HL-60 (cell line): ENCODE measurements at places on chromosomes 11 and 22.

DNA sequence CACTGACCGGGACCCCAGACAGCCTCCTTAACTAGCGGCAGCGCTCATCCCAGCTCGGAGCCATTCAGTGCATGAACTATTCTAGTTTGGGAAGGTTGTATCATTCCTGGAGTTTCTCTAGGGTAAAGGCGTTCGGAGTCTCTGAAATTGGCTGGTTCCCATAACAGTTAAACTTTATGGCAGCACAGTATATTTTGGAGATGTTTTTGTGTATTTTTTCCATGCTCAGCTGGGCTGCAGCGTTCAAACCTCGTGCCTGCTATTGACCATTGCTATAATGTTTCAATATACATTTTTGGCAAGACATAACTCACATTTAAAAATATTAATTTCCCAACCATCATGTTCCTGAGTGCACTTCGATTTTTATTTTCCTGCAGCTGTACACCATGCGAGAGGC is 169.7 kb downstream of the ST3GAL4 start:
- DNase-seq = no peak

DNA sequence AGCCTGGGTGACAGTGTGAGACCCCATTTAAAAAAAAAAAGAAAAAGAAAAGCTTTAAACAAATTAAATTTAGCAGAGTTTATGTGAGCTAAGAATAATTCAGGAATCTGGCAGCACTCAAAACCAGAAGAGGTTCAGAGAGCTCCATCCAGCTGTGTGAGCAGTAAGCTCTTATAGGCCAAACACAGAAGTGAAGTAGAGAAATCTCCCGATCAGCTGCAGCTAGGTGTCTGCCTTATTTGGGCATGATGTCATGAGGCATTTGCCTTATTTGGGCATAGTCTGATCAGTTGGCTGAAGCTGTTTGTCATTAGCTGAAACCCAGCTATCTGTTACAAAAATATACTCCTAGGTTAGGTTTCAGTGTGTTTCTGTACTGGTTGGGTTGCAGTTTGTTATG is 8.2 kb downstream of the MS4A15 start:
- DNase-seq = no peak

- no peak for DNase-seq
These were observed 150.9 kb downstream of the TBC1D22A start for GRCh38 chr22:46913351-46913750.

- DNase-seq = no peak
These were observed 20.3 kb downstream of the CLDN5 start for GRCh38 chr22:19503869-19504268.

DNA sequence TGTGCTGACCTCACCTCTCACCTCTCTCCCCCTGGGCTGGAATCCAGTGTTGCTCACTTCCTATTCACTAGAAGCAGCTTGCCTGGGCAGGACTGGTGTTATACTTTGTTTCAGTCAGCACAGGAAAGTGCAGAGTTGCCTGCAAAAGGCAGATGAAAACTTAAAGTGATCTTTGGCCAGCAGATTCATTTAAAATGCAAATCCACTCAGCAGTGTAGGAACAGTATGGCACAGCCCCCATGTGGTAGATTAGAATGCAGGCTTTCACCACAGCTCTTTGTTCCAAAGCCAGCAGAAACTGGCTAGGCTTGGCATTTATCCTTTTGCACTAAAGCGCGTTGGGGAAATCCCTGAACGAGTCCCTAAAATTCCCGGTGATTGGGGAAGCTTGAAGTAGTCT is 301.2 kb downstream of the OR4C45 start:
- no peak for DNase-seq

GRCh38 chr22:19892257-19892879 is 37.7 kb upstream of the GNB1L start:
- DNase-seq = no peak

DNA sequence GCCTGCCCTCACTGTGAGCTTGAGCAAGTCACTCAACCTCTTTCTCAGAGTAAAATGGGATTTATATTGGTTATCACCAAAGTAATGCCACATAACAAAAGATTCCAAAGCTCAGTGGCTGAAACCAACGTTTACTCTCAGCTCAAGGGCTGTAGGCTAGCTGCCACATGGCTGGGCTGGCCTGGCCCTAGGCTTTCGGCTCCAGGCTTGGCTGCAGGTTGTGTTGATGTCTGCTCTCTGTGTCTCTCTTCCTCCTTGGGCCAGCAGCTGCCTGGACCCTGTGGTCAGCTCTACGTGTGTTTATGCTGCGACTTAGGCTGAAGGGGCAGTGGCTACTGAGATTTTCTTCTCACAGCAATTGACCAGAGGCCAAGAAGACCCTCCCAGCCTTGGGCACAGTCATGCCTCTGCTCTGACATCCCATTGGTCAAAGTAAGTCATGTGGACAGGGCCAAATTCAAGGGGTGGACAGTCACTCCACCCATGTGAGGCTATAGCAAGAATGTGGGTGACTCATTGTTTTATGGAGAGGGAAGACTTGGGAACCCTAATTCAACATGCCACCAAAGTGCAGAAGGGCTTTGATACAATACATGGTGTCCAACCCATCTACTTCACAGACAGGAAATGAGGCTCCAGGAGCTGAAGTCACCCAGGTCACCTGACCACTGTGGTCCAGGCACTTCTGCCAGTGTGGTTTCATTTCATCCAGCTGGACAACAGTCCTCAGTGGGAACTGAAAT is 90.6 kb downstream of the TSPAN18 start:
- DNase-seq = no peak

DNA sequence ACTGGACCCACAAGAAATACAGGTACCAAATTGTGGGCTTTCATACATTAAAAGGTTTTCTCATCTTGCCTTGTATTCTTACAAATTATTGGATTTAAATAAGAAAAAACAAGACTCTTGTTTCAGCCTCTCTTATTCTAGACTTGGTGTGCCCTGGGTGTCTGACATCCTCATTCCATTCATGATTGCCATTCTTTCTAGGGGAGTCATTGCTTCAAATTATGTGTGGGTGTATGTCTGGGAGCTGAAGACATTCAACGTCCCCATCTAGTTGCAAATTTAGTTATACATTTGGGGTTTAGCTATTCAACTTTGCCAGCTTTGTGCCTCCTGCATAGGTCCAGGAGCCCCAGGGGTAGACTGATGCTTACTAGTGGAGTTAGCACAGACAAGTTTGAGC is 18.1 kb downstream of the MAML2 start:
- DNase-seq = no peak

DNA sequence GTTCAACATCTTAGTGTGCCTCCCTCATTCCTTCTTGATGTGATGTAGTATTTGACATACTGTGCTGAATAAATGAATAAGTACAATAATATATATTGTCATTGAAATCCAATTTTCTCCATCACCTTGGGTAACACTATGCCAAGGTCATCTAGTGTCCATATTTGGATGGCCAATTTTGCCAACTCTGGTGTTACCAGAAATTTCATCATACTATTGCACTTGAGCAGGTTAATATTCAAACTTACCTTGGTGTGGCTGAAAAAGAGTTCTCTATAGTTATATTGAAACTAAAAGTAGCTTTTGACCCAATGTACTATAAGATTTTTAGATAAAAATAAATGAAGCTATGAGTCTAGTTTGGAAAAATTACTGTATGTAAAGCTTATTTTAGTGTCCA is 98.2 kb upstream of the SLC6A5 start:
- no peak for DNase-seq

- DNase-seq = peak; percentile 21
These were observed 6.7 kb downstream of the IL18 start for GRCh38 chr11:112156956-112157766.

DNA sequence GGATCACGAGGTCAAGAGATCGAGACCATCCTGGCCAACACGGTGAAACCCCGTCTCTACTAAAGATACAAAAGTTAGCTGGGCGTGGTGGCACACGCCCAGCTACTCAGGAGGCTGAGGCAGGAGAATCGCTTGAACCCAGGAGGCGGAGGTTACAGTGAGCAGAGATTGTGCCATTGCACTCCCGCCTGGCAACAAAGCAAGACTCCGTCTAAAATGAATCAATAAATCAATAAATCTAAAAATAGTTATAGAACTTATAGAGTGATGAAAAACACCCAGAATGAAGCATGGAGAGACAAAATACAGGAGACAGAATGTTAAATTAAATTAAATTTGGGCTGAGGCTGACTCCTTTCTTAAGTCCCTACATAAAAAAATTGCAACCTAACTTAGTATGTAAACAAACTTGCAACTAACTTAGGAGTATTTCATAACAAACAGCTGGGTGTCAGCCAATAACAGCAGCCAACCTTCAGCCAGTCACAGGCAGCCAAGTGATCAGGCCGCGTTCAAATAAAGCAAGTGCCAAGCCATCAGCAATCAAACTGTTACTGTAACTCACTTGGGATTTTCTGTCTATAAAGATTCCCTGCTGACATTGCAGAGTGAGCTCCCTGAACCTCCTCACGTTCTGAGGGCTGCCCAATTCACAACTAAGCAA is 7.3 kb upstream of the TP53AIP1 start:
- DNase-seq = no peak

GRCh38 chr22:48118654-48119053 is 1356.2 kb downstream of the TBC1D22A start:
- no peak for DNase-seq

DNA sequence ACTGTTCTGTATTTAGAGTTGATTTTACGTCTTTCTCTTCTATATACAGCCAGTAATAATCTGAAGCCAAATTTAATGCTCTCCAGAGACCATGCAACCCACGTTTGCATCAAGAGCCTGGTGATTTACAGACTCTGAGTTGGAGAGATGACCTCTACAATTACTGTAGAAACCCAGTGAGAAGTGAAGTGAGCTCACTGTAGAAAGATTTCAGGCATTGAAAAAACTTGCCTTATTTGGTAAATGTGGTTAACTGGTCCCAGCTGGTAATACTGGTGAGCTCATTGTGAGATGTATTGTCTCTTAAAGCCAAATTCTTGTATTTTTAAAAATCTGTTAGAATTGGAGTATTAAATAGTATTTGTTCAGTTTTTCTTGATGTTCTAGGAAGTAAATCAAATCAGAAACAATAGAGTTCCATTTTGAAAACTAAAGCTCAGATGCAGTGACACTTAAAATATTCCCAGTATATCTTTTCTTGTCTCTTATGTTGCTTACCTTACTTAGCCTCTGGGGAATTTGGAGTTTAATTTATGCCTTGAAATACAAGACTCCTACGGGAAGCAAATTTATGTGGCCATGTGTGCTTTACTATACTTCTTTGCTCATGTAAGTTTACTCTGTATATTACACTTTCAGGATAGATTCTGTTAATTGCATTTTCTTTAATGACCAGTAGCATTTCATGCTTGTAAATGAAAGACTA is 189.9 kb downstream of the ARHGAP42 start:
- DNase-seq = no peak

- DNase-seq = no peak
These were observed 200.0 kb downstream of the AASDHPPT start for GRCh38 chr11:106277484-106277883.

DNA sequence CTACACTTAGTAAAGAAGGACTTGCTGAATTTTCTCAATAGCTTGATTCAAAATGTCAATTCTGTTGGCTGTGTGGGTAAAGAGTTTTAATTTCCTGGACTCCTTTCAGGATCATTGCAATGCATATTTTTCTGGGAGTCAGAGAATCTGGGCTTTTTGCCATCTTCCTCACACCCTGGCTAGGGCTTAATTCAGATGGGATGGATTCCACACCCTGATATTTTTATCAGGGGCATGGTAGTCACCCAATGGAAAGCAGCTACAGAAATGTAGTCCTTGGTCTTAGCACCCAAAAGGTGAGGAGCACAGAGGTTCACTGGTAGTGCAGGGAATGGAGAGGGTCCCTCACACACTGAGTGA is 79.3 kb downstream of the SGSM3 start:
- DNase-seq = no peak
